CD4-positive, alpha-beta T cell treated with Interleukin-10 for 1 hour (primary cell): ENCODE measurements at places on chromosomes 3 and 15.
A peak's percentile ranks its signal among the peaks of the same experiment; 100 is the strongest.

GRCh38 chr3:191961022-191961421 lies 500.1 kb downstream of the PYDC2 start:
- DNase-seq: no peak

DNA sequence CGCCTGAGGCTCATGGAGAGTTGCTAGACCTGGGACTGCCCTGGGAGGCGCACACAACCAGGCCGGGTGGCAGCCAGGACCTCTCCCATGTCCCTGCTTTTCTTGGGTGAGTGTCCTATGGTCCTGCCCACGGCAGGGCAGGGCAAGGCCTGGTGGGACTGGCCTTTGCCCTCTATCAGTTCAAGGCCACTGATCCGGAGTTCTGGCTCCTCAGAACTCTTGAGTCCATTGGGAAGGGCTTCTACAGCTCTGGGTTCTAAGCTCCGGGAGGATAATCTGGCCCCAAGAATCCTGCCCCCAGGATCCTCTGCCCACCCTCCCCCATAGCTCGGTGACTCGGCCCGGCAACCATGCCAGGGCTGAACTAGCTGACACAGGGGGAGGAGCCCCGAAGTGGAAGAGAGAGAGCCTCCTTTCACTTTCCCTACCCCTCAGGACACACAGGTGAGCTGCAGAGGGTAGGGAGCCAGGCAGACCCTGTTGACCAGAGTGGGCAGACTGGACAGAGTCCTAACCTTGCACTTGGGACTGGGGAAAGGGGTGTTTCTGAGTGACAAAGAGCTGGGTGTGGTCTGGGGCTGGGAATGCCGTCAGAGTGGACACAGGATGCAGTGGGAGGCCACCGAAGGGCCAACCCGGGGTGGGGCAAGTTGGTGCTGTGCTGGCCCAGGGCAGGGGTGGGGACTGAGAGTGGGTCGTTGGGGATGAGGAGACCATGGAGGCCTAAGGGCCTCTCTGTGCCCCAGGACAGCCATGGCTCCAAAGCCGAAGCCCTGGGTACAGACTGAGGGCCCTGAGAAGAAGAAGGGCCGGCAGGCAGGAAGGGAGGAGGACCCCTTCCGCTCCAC lies 664 bp downstream of the PARP3 start:
- peak; percentile 60 for DNase-seq

- no peak for DNase-seq
These were observed 67.1 kb downstream of the ARMC8 start for GRCh38 chr3:138254216-138254615.

DNA sequence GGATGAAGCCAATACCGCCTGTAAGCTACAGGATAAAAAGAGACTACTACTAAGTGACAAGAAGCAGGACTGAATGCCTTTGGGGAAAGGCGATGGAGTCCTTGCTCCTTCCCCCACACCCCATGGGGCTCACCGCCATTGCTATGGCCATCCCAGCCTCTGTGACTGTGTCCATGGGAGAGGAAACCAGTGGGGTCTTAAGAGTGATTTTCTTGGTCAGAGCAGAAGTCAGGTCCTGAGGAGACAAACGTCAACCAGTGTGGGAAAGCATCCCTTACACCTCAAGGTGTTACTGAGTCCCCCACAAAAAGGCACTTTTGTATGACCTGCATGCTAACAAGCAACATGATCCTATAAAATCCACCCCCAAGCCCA lies 913 bp downstream of the IMPDH2 start:
- no peak for DNase-seq
